ENCODE measurements at places on chromosomes 16 and 17.
A peak's percentile ranks its signal among the peaks of the same experiment; 100 is the strongest.

GRCh38 chr17:74217888-74218287 is 4.5 kb downstream of the TTYH2 start:
- DNase-seq: no peak

- no peak for DNase-seq
Observed at GRCh38 chr17:50134206-50135110, 4.5 kb upstream of the SAMD14 start.

- peak; percentile 74 for DNase-seq
Observed at GRCh38 chr16:17397499-17397891, 73.3 kb downstream of the XYLT1 start.

- no peak for DNase-seq
Observed at GRCh38 chr17:18925187-18925586, 26.8 kb upstream of the SLC5A10 start.

GRCh38 chr16:2883458-2883908 is 468 bp downstream of the FLYWCH2 start:
- DNase-seq: no peak
